Stimulated activated CD8-positive, alpha-beta memory T cell treated with anti-CD3 and anti-CD28 coated beads, Interleukin-4, amount 100 ng/mL, for 48 hours (primary cell): ENCODE measurements at places on chromosomes 4 and X.
A peak's percentile ranks its signal among the peaks of the same experiment; 100 is the strongest.

DNA sequence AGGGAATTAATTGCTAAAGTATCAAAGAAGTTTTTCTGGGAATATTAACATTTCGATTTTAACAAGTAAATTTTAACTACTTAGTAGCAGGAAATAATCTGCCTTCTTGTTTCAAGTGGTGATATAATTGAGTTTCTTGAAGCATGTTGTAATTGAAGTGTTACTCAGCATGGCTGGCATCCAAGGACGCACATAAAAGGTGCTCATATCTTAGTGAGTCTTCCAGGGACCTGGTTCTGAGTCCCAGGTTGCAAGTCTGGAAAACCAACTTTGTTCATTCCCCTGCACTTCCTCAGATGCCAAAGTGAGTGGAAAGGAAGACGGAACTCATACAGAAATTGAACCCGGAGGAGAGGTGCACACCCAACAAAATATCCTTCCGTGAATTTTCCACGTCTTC lies 399.6 kb downstream of the NLGN4X start:
- no peak for DNase-seq

- DNase-seq: no peak
Observed at GRCh38 chrX:107566604-107567262, 61.6 kb upstream of the PRPS1 start.

GRCh38 chr4:15706646-15707362 lies 3.9 kb downstream of the BST1 start:
- DNase-seq: no peak

- DNase-seq: no peak
Observed at GRCh38 chr4:42411803-42412202, 14.5 kb downstream of the SHISA3 start.

DNA sequence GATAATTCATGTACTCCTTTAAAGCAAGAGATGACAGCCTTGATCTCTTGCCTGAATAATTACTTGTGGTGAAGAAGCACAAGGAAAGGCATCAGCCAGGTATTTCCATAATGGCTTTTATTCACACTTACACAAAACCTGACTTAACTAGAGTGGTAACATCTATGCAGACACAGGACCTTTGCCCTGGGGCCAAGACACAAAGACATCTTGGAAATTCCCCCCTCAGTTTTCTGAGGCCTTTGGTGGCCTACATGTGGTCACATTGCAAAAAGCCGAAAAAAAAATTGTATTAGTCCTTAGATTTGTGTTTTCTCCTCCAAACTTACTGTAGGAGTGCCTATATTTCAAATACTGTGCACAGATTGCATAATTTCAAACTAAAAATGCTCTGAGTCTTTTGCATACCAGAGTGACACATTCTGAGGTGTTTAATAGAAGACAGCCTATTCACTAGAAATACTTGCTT lies 172.4 kb downstream of the PDGFC start:
- no peak for DNase-seq

GRCh38 chr4:3322059-3322550 lies 29.3 kb downstream of the RGS12 start:
- DNase-seq: no peak

DNA sequence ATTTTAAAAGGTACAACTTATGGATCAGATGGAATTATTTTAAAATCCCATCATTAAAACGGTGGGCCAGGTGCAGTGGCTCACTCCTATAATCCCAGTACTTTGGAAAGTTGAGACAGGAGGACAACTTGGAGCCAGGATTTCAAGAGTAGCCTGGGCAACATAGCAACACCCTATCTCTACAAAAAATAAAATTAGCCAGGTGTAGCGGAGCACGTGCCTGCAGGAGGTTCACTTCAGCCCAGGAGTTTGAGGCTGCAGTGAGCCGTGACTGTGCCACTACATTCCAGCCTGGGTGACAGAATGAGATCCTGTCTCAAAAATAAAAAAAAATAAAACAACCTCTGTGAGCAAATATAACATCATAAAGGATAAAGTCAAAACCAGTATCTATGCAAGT lies 11.4 kb downstream of the ADH5 start:
- DNase-seq: no peak

DNA sequence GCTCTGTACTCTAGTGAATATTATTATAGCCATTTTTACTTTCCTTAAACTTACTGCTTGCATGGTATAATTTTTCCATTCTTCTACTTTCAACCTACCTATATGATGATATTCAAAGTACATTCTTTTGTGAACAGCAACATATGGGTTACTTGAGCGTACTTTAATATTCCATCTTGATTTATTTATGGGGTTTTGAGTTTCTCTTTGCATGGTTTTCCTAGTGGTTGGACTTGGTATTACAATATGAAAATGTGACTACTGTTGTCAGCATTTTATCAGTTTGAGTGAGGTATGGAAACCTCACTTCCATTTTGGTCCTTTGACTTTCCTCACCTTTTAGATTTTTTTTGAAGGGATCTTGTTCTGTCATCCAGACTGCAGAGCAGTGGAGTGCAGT lies 35.9 kb downstream of the ADGRG4 start:
- DNase-seq: no peak

DNA sequence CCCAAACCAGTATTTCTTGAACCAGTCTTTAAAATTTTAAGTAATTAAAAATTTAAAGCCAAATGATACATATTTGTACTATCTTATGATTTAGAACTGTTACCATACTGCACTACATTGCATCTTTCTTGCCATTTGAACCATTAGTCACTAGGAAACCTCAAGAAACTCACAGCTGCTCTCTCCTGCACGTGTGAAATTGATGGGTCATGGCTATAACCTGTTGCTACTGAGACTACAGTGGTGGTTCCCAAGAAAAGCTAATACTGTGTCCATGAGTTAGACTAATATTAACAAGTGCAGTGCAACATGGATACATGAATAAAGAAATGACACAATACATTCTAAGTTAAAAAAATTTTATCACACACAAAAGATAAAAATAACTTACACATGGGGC lies 88.4 kb downstream of the PDE5A start:
- no peak for DNase-seq

- DNase-seq: no peak
Observed at GRCh38 chr4:139624441-139625092, 41.1 kb upstream of the MGST2 start.

- DNase-seq: no peak
Observed at GRCh38 chr4:40608628-40609027, 21.0 kb downstream of the RBM47 start.

- no peak for DNase-seq
Observed at GRCh38 chr4:67678612-67679011, 22.3 kb downstream of the UBA6 start.

DNA sequence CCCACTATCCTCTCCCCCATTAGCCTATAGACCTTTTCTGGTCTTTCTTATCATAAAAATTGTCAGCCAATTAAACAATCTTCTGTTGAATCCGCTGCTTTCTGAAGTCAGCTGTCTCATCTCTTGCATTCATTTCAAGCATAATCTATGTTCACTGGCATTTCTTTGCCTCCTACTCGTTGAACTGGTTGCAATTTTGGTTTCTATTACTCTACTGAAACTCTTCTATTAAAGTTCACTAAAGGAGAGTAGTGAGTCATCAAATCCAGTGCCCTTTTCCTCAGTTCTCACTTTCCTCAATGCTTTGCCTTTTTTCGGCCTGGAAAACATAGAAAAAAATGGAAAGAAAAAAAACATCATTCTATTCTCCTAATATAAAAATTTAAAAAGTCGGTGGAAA lies 23.9 kb upstream of the CXCL13 start:
- DNase-seq: no peak

- DNase-seq: peak; percentile 90
Observed at GRCh38 chrX:119468551-119469312, 488 bp downstream of the SLC25A5 start.

- peak; percentile 42 for DNase-seq
Observed at GRCh38 chr4:158810487-158811215, 41.8 kb downstream of the FNIP2 start.

GRCh38 chr4:133058701-133059100 lies 90.4 kb upstream of the PCDH10 start:
- no peak for DNase-seq

DNA sequence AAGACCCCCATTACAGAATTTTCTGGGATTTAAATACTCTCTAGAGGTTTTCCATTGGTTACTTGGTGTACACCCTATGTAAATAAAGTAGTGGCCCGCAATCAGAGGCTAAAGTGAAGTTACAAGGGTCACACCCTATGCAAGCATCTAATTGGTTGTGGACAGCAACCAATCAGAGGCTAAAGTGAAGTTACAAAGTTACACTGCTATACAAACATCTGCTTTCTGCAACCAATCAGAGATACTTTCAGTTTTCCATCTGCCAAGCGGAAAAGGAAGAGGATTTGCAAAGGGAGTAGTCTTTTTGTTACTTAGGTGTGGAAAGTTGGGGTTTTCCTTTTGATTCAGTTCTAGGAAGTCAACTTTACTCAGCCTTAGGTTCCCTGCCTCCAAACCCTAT lies 2.0 kb upstream of the ATRX start:
- no peak for DNase-seq

- DNase-seq: no peak
Observed at GRCh38 chr4:26452565-26453531, 37.4 kb downstream of the CCKAR start.

DNA sequence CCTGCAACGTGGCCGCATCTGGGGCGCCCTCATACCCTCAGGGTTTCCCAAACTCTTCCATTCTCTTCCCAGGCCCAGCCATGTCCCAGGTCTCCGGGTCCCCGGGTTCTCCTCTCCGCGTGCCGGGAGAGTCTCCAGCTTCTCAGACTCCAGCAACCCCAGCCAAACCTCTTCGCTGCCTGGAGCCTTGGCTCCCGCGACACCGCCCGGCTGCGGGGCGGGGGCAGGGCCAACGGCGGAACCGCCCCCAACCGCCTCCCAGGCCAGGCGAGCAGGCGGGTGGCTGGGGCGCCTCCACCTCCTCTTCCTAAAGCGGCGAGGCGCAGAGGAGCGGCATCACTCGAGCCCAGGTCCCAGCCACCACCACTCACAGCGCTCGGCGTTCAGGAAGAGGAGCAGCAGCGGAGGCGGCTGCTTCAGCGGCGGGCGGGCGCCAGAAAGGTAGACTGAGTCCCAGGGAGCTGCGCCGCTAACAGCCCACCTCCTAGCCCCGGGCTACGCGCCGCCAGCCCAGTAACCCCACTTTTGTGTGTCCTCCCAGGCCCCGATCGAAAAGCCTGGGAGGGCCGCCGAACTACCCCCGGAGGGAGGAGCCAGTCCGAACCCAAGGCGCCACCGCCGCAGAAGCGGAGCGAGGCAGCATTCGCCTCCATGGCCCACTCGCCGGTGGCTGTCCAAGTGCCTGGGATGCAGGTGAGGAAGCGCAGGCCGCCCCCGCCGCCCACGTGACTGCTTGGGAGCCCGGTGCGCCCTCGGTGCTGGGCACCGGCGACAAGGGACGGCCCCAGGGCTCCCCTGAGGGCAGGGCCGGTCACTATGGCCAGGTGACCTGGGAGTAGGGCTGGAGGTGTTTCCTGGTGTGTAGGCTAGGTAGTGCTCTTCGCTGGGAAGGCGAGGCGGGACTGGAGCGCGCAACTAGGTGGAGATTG lies at the start of gene STK26:
Gene STK26, plus strand, starts transcription at position 336 of the 929 bp plus-strand sequence. Its CDS starts 316 bp downstream, at position 652.
- peak; percentile 79 for DNase-seq

- DNase-seq: no peak
Observed at GRCh38 chr4:168488869-168489274, 8.0 kb upstream of the PALLD start.

DNA sequence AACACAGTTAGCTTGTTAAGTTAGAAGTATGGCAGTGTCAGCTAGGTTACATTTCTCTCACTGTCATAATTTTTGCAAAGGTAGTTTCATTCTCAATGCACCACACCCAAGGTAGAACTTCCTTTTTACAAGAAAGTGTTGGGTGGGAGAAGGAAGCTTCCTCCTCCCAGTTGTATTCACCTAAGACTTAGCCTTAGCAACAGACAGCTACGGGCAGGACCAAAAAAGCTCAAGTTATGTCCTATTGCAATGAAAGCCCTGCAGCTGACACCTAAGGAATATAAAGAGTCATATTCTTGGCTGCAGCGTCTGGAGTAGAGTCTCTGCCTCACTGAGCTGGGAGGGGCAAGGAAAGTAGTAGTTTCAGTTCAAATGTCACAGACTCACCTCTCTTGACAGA lies 25.1 kb upstream of the PRDM8 start:
- no peak for DNase-seq

DNA sequence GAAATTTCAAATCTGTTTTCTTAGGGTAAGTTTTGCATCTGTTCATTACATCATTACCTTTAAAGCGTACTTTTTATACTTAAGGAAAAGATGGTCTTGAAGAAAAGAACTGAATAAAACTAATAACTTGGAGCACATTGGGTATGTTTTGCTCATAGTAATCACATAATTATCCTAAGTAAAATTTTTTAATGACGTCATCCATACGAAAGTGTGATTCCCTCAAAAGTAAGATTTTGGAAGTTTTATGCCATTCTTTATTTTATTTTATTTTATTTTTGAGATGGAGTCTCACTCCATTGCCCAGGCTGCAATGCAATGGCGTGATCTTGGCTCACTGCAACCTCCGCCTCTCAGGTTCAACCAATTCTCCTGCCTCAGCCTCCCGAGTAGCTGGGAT lies 1516.6 kb upstream of the TENM3 start:
- DNase-seq: no peak

DNA sequence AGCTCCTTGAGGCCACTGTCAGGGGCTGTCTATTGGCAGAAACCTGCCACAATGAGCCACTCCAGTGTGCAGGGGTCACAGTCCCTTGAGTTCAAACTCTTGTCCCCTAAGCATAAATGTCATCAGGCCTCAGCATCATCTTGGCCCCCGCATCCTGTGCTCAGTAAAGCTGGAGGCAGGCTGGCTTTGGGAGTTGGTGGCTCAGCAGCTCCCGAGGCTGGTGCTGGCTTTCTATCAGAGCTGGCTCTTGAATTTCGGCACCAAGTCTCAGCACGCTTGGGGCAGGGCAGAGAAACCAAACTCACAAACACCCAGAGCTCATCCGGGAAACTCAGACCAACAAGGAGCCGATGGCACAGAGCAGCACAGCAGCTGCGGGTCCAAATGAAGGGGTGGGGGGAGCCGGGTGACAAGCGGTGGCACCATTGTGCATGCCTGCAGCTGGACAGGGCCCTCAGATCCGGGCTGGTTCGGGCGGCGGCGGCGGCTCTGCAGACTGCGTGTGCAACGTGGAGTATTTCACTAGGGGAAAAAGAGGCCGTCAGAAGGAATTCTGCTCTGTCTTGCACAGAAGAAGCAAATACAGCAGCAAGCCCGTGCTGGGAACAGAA lies 75.5 kb downstream of the MTMR1 start:
- no peak for DNase-seq

- DNase-seq: no peak
Observed at GRCh38 chrX:118980761-118981160, 6.3 kb downstream of the LONRF3 start.

GRCh38 chrX:106862972-106863688 lies 40.0 kb downstream of the RIPPLY1 start:
- DNase-seq: peak; percentile 32

DNA sequence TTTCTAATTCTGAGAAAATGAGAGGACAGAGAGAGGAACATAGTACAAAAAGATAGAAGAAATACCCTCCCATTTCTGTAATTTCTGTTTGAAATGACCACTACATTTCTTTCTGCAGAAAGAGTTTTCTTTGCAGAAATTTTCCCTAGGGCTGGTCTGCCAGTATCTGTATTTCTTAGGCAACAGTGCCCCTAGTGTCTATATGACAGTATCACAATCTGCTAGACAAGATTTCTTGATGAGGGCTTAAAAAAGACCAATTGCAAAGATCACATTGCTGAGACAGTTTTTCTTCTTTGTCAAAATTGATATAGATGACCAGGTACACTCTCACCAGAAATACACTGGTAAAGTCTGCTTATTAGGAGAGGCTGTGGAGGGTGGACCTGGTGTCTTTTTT lies 81.0 kb upstream of the ZDHHC15 start:
- DNase-seq: no peak

GRCh38 chr4:100059467-100059866 lies 109.4 kb upstream of the H2AZ1 start:
- no peak for DNase-seq
